Activated naive CD4-positive, alpha-beta T cell (primary cell): ENCODE measurements at places on chromosomes 7 and 10.

GRCh38 chr10:79247373-79248137 lies 99.7 kb upstream of the PPIF start:
- no peak for DNase-seq

DNA sequence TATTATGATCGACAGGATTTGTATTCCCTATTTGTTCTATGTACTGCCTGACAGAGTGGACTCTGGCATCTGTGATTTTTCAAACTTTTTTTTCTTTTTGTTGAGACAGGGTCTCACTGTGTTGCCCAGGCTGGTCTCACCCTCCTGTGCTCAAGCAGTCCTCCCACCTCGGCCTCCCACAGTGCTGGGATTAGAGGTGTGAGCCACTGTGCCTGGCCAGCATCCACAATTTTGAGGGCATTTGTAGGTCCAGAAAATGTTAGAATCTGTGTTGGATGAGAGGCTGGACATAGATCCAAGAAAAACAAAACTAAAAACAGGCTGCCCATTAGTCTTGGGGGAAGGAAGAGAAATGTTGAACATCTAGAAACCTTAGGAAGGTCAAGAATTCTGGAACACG lies 34.3 kb downstream of the SGPL1 start:
- no peak for DNase-seq

- no peak for DNase-seq
Observed at GRCh38 chr7:124137664-124138063, 104.8 kb upstream of the TMEM229A start.

DNA sequence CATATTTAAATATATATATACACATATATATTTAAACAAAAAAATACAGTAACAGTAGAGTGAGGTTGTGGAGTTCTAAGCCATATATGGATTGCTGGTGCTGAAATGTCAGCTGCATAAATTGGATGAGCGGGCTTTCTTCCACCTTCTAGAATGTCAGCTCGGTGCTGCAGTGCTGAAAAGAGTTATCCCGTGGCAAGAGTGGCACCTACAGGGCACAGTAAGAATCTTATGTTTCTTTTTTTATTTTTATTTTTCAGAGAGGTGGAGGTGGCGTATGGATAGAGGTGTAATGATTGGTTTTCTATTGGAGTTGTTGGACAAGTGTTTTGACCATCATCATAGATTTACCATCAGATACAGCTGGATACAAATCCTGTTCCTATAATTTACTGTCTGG lies 86.2 kb upstream of the DYNC1I1 start:
- DNase-seq: no peak

- no peak for DNase-seq
Observed at GRCh38 chr7:41203542-41203941, 499.3 kb downstream of the INHBA start.

DNA sequence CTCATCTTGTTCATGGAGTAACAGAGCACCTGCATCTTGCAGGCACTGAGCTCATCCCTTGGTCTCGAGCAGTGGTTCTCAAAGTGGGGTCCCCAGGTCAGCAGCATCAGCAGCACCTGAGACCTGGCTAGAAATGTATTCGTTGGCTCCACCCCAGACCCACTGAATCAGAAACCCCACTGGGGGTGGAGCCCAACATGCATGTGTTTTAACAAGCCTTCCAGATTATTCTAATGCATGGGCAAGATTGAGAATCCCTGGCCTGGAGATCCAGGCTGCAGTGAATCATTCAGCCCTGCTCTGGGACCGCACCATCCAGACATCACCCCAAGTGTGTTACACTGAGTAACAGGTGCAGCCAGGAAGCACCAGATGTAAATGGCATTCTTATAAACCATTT lies 85.1 kb upstream of the PPIF start:
- DNase-seq: no peak

GRCh38 chr10:131667561-131667960 lies 233.2 kb upstream of the PPP2R2D start:
- DNase-seq: no peak

DNA sequence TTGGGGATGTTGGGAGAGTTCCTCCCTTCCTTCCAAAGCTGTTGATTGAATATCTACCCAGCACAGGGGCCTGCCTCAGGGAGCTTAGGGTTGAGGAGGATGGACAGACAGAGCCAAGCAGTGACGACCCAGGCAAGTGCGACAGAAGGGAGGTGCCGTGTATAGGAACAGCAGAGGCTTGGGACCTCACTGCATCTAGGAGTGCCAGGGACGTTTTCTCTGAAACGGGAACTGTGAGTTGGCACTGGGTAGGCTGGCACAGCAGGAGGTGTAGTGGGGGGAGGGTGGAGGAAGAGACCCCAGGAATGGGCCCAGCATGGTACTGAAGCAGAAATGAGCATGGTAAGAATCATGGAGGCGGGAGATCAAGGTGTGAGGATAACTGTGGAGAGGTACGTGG lies 55.3 kb upstream of the MGMT start:
- DNase-seq: no peak

DNA sequence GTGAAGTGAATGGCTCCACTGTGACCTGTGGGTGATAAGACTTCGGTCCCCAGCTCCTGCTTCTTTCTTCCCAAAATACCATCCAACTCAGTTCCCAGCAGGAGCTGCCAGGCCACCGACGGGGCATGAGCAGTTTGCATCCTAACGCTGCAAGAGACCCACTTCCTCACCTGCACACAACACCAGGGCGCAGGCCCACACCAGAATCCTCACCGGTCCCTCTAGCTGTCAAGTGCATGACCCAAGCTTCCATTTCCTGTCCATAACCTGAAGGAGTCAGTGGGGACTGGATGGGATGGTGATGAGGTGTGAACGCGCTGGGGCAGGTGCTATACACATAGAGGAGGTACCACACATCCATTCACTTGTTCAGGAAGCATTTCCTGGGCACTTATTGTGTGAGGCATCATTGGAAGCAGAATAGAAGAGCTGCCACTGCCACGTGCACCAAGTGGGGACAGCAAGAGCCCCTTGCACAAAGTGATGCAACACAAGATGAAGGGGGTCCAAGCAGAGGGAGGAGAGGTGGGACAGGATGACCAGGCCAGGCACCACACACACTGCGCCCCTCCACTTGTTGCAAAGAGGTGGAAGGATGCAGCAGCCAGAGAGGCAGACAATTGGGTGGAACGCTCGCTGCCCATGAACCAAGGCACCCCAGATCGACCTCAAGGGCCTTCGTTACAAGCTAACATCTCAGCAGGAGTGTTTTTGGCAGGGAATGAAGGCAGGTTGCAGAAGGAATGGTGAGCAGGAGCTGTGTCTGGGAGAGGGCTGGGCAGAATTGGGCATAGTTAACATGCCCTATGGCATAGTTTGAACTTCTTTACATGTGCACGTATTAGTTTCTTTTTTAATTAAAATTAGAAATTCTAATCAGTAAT lies 605.8 kb upstream of the MGMT start:
- no peak for DNase-seq

GRCh38 chr7:150357270-150357669 lies 11.4 kb upstream of the REPIN1 start:
- no peak for DNase-seq

- DNase-seq: no peak
Observed at GRCh38 chr10:119595134-119595675, 1.6 kb downstream of the TIAL1 start.

GRCh38 chr7:37455081-37455480 lies 6.4 kb upstream of the ELMO1 start:
- DNase-seq: no peak

DNA sequence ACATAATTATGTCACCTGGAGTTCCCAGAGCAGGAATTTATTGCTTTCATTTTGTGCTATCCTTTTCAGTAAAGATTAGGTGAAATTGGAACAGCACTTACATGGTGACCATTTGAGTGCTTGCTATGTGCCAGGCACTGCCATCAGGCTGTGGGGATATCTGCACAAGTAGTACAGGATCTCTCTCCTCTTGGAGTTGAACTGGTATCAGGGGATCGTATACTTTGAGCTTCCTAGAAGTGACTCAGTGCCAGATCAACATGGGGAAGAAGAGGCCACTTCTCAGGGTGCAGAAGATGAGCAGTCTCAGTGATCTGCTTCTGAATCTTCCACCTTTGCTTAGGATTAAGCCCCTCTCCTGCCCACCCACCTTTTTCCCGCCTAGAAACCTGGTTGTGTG lies 29.5 kb downstream of the SGPL1 start:
- DNase-seq: no peak

DNA sequence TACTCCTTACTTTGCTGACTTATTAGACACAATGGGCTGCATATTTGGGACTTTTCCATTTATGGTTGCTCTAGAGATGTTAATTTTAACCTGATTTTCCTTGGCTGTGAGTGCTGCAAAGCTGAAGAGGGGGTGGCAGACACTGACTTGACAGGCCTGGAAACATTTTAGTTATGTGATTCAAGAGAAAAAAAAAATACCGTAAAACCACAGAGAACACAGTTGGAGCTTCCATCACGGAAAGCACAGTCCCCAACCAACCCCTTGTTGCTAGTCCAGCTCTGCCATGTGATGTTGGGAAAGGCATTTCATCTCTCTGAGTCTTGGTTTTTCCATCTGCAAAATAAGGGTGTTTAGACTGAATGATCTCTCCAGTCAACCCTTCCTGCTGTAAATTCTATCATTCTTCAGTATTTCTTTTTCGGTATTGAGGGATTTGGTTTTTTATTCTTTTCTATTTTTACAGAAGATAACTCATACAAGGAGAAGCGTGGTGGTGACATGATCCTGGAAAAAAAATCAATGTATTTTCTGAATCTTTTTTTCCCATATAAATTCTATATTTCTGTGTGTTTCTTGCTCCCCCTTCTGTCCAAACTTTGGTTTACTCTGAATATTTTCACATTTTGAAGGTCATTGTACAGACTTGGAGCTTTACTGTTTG lies 246.1 kb downstream of the REEP3 start:
- no peak for DNase-seq

DNA sequence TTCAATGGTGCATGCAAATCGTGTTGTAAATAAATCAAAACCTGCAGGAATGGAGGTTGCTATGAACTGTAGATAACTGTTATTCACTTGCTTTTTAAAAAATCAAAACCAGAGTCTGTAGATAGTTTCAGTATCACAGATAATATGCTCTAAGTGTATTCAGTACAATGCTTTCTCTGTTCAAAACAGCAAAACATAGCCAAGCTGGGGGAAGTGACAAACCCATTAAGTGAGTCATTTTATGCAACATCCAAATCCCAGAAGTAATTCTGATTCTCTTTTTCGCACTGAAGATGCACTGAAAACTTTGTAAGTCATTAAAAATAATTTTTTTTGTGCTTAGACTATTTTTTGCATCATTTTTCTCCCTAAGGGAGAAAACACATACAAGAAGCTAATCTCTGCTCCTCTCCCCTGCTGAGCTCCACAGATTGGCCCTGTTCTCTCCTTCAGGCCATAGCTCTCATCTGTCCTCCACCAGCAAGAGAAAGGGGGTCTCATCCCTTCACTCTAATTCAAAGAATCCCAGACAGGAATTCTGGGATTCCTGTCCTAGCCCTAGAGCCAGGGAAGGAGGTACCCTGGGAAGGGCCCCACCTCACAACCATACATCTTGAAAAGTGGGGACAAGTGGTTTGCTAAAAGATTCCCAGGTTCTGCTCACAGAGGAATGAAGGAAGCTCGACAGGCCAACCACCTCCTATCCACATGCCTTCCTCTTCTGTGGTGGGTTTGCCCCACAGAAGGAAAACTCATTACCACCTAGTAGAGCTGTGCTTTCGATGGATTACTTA lies 4.9 kb downstream of the PRTFDC1 start:
- no peak for DNase-seq

- DNase-seq: no peak
Observed at GRCh38 chr7:143322760-143323633, 7.1 kb downstream of the CLCN1 start.
